ENCODE measurements at places on chromosomes 13 and 19.

GRCh38 chr19:49132974-49133609 lies 13.7 kb downstream of the PPFIA3 start:
- DNase-seq, result no peak

- no peak for DNase-seq
Observed at GRCh38 chr13:109651854-109652253, 134.5 kb downstream of the IRS2 start.

DNA sequence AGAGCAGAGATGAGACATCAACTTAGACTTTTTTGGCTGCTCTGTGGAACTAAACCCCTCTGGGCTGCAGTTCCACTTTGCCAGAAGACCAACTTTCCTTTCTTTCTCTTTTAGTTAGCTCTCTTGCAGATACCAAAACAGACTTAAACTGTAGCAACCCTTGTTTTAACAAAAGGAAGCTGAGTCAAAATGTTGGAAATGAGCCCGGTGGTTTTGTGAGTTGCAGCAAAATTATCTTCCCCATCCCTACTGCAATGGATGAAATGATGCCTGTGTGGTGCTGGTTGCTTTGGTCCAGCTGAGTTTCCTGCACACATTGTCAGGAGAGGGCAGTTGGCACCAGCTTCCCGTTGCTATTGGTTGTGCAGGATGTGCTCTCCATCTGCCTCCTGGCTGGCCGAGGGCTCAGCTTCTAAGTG lies 115.3 kb downstream of the LRCH1 start:
- no peak for DNase-seq

DNA sequence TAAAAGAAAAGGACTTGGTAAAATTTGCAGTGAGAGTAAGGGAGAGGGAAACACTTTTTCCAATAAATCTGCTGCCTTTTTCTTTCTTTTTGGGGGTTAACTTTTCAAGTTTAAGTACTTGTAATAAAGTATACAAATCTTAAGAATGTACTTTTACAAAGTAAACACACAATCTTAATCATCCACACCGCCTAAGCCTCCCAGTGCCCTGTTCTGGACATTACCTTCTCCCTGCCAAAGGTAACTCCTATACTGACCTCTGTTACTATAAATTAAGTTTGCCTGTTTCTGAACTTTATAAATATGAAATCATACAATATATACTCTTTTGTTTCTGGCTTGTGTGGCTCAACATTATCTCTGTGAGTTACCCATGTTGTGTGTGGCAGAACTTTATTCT lies 137.9 kb downstream of the RGCC start:
- DNase-seq, result no peak

DNA sequence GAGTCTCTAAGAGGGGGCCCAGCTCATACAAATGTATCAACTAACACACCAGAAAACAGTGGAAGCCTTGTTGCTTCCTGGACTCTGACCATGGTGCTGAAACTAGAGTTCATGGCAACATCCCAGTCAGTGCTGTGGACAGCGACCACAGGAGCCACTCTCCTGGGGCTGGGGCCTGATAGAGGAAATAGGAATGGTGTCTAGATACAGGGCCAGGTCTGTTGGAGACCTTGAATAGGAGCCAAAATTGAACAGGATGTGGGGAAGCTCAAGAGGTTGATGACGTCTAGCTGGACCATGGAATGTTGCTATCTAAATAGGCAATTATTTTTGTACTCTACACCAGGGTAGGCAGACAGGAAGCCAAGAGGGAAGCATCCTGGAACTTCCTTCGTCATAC lies 21.7 kb downstream of the LILRB4 start:
- no peak for DNase-seq

DNA sequence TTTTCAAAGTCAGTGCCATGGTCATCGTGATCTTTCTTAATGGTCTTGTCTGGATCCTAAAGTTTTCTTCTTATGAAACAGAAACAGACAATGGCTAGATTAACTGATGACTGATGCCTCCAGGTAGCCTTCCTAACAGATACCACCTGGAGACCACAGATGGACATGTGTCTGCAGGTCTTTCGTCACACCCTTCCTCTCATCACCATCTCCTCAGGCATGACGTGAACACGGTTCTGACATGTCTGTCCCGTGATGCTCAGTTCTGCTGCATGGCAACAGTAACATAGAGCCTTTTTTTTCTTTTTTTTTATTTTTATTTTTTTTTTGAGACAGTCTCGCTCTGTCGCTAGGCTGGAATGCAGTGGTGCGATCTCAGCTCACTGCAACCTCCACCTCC lies 13.1 kb upstream of the LAMP1 start:
- no peak for DNase-seq

- no peak for DNase-seq
Observed at GRCh38 chr19:51098365-51099046, 9.7 kb downstream of the CTU1 start.

- DNase-seq, result no peak
Observed at GRCh38 chr19:5713228-5713627, 6.7 kb downstream of the LONP1 start.

- DNase-seq, result no peak
Observed at GRCh38 chr13:41639237-41639904, 182.0 kb downstream of the RGCC start.

DNA sequence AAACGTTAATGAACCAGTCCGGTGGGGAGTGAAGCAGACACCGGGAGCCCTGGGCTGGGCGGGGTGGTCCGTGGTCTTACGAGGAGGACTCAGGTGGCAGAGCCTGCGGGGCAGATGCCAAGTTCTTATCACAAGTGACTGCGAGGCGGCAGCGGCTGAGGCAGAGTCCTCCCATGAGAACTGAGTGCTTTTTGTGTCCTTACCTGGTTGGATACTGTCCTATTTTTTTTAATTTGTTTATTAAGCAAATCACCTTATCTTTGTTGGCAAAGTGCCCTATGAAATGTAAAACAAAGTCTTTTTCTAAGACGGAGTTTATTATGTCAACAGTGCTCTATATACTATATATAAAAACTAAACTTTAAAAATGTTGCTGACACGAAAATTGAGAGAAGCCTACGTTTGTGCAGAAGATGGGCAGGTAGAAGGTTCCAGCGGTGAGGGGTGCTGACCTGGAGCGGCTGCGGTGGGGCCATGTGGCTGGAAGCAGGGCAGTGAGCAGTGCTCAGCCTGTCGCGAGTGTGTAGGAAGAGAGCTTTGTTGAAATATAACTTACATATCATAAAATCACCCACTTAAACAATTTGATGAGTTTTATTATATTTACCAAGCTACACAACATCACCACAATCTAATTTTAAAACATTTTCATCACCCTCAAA lies 82.2 kb downstream of the ATP11A start:
- DNase-seq, result no peak

DNA sequence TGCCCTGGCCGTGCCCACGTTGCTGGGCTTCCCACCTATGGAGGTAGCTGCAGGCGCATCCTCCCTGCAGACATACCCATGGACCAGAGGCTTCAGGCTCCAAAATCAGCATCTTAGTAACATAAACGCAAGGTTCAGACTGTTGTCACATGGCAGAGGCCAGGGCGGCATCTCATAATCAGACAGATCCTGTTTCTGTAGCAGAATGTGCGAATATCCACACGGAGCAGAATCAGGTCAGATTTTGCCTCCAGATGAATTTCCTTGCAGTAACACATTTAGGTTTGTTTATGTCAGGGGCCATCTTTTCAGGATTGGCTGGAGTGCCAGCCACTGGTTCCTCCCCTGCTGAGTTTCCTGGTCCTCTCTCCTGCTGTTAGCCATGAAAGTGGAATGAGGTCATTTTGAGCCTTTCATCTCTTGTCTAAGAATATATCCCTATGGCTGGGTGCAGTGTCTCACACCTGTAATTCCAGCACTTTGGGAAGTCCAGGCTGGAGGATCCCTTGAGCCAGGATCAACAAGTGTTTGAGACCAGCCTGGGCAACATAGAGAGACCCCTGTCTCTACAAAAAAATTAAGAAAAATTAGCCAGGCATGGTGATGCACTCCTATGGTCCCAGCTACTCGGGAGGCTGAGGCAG lies 20.5 kb downstream of the SMARCA4 start:
- no peak for DNase-seq

DNA sequence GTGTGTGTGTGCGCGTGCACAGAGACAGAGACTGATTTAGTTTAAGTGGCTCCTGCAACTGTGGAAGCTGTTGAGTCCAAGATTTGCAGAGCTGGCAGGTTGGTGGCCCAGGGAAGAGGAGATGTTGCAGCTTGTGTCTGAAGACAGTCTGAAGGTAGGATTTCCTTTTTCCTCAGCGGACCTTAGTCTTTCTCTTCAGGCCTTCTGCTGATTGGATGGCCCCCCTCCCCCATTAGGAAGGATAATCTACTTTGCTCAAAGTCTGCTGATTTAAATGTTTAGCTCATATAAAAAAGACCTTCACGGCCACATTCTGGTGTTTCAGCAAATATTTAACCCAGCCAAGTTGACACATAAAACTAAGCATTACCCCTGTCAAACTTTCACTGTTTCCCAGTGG lies 84.3 kb downstream of the SLC15A1 start:
- no peak for DNase-seq

- no peak for DNase-seq
Observed at GRCh38 chr13:33840402-33840801, 22.5 kb downstream of the RFC3 start.

GRCh38 chr19:19597809-19598306 lies 20.6 kb downstream of the PBX4 start:
- peak; percentile 51 for DNase-seq

DNA sequence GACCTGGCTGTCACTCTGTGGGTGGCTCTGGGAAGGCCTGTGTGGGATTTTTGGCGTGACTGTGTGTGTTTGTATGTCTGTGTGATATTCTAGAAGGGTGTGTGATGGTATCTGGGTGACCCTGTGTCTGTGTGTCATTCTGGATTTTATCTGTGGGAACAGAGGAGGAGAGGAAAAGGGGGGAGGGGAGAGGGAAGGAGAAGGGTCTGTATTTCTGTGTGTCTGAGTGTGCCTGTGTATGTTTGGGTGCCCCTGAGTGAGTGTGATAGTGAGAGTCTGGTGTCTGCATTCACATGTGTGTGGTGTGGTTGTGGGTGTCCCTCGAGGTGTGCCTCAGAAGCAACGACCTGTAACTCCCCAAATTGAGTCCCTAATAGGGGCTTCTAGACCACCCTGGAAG lies 8.1 kb upstream of the NFIX start:
- DNase-seq, result no peak

DNA sequence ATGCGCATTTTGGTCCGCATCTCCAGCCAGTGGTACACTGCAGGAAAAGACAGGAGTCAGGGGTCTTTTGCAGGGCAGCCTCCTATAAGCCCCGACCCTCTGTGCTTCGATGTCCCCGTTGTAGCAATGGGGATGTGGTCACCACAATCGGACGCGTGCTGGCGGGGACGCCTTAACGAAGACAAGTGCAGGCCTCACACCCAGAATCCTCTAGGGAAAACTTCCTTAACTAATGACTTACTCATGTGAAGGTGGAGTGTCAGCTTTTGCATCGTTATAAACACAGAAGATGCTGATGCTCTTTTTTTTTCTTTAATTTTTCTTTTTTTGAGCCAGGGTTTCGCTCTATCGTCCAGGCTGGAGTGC lies 22.1 kb downstream of the VASP start:
- no peak for DNase-seq

GRCh38 chr19:33344573-33344925 lies 29.0 kb upstream of the CEBPG start:
- DNase-seq, result no peak

GRCh38 chr19:8487137-8487851 lies 15.1 kb downstream of the PRAM1 start:
- DNase-seq, result no peak

GRCh38 chr19:2261438-2262172 lies 5.4 kb upstream of the JSRP1 start:
- DNase-seq, result peak; percentile 42

DNA sequence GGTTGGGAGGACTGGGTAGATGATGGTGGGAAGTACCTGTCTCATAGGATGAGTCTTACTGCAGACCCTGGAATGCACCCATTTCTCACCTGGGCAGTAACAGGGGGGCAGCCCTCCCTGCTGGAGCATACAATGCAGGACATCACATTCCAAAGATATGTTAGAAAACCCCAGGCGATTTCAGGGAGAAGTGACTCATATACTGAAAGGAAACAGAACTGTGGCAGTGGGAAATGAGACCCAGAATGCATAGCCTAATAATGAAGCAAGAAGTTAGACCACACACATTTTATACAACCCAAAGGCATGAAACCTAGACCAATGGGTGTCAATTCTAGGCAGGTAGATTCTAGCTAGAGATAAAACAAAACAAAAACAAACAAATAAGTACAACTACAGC lies 402.7 kb downstream of the IRS2 start:
- no peak for DNase-seq

DNA sequence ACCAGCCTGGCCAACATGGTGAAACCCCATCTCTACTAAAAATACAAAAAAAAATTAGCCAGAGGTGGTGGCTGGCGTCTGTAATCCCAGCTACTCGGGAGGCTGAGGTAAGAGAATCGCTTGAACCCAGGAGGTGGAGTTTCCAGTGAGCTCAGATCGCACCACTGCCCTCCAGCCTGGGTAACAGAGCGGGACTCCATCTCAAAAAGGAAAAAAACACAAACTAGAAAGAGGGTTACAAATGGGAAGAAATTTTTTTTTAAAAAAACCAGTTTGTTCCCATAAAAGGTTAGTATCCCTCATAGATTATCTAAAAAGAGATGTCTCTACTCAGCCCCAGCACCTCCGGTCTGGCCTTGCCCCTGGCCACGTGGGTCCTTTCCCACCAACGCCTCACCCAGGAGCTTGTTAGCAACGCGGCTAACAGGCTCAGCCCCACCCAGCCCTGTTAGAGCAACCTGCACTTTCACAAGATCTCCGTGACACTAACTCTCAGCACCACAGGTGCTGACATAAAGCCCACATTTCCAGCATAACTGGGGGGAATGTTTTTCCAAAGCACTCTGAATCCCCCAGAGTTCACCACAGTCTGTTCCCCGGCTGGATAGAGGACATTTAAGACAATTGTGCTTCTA lies 4.3 kb downstream of the DMKN start:
- DNase-seq, result peak; percentile 15

DNA sequence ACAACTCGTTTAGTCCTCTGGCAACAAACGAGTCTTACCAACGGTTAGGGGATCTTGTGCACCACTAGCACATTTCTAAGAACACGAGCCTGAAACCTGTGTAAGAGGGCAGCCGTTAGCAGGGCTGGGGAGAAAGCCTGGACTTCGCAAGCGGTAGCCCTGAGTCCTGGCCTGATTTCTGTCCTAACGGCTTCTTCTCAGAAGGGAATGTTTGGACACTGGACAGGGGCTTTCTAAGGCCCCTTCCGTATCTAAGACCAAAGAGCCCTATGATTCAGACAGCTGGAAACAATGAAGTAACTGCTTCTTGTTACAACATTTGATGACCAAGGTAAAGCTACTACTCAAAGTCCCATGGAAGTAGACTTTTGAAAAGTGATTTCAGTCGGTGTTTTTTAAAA lies 2.2 kb downstream of the ANKRD10 start:
- DNase-seq, result no peak

- DNase-seq, result no peak
Observed at GRCh38 chr13:36417331-36417730, 15.0 kb upstream of the CCNA1 start.

DNA sequence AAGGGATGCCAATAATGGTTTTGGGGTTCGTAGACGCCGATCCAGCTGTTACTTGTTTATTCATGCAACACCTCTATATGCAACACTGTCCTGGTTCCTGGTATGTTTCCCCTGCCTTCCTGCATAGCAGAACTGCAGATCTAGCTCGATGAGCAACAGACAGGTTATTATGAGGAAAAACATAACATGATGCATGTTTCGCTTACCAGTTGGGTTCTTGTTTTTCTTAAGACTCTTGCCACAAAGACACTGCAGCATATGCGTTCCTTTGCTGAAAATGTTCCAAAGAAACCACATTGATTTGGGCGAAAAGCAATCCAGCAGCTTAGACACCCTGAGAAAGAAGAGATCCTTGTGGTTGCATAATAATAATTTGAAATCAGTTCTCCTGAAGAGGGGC lies 583 bp downstream of the FGF14 start:
- DNase-seq, result no peak

- no peak for DNase-seq
Observed at GRCh38 chr19:1155352-1156304, 18.4 kb downstream of the SBNO2 start.

All from stimulated activated CD4-positive, alpha-beta T cell treated with anti-CD3 and anti-CD28 coated beads, Interleukin-1b, Interleukin-23, amount 100 ng/mL, for 4 hours (primary cell).